ENCODE measurements at places on chromosomes 1 and 21. TPM values are rescaled to one million over a fixed set of nuclear protein-coding genes. Genes with fewer than 3 reads are reported as not detected.

Gene DISC1
- 3.4 TPM for total RNA-seq

Gene TOR3A
- 41.1 TPM for total RNA-seq

Gene TINAGL1
- 116 TPM for total RNA-seq

Gene S100A14
- 565 TPM for total RNA-seq

Gene CAPN2
- 197 TPM for total RNA-seq

Gene HES4
- total RNA-seq, result 30.5 TPM

Gene RNF207
- total RNA-seq, result 18.4 TPM

Gene CFHR3
- total RNA-seq, result 0.15 TPM

Gene GGPS1
- 38.9 TPM for total RNA-seq

Gene LIX1L
- total RNA-seq, result 8.6 TPM

Gene GBP6
- not detected for total RNA-seq

Gene RGS8
- total RNA-seq, result not detected

- no peak for DNase-seq
Measured at GRCh38 chr1:54585181-54586066, 37.4 kb downstream of the ACOT11 start.

DNA sequence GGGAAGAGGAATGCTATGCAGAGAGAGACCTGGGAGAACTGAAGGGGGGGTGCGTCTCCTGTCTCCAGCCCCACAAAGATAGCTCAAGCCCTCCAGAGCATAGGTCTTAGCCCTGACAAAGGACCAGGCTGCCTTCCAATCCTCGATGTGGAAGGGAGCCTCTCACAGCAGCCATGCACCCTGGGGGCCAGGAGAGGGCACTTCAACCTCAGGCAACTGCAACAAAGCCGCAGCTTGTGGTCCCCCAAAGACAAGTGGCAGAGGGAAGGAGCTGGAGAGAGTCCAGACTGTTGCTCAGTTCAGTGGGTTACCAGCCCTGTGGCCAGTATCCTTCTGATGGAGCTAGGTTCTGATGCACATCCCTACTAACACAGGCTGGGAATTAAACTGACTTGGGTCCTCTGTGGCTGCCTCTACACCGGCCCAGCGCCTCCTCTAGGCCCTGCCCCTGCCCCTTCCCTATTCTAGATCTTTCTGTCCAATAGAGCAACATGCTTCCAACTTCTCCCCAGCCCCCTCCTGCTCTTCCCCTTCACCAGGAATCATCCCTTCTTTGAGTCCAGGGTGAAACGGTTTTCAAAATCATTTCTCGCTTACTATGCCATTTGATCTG lies 100.7 kb upstream of the SPATA6 start:
- peak; percentile 17 for DNase-seq

- no peak for DNase-seq
Measured at GRCh38 chr1:21823980-21824702, 12.1 kb downstream of the LDLRAD2 start.

DNA sequence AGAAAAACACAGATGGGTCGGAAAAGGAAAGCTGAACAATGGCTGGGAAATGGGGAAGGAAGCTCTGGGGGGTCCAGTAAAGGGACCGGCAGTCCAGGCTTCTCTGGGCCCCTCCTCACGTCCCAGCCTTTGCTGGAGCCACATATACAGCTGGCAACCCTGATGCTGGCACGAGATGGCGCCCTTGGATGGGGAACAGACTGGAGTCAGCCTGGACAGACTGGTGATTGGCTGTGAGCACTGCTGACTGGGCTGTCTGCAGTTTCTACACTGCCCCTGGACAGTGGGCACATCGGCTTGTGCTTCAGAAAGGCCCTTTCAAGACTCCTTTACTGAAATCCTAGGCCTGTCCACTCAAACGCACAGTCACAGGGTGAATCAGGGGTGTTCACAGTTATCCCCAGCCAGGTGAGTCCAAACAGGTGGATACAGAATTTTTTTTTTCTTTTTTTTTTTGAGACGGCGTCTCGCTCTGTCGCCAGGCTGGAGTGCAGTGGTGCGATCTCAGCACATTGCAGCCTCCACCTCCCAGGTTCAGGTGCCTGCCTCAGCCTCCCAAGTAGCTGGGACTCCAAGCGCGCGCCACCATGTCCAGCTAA lies 31.1 kb upstream of the ZBTB40 start:
- DNase-seq, result peak; percentile 80

DNA sequence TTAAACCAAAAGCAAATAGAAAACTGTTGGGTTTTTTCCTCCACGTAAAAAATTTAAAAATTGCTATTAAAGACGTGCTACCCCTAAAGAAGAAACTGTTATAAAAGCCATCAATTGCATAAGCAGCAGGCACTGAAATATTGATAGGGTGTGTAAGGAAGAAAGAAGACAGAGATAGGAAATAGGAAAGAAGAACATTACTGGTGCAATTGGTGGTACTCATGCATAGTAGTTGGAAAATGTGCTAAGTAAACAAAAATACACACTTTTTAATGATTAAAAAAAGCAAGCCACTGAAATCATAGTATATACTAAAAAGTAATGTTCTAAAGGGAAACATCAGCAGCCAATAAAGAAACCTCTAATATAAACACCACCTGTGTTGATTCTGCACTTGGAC lies 52.8 kb upstream of the ANGPTL3 start:
- no peak for DNase-seq

DNA sequence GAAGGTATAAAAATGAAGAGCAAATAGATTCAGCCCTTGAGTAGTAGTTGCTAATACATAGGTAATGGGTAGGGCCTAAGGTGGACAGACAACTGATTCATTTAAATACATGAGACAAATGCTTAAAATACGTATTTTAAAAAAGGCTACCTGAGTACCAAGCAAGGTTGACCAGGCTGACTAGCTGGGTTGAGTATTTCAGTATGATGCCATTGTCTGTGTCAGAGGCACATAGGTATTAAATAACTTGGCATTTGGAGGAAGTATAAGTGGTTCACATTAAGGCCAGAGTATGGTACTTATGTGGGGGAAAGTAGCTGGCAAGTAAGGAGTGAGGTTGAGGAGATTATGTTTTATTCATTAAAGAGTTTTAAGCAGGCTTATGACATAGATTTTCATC lies 19.4 kb downstream of the NEK7 start:
- no peak for DNase-seq

DNA sequence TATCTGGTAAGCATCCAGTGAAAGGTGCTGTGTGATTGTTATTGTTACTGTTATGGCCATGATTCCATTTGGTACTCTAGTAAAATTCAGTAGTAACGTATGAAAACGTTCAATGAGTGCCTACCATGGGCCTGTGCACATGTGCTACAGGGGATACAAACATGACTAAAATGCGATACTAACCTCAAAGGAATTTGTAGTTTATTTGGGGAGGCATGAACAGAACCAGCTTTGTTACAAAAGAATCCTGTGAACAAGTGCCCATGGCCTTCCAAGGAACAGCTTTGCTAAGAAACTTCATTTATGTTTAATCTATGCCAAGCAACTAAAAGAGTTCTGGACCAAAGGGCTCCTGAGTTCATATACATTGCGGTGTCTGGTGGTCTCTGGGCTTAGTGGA lies 28.7 kb downstream of the PTGFR start:
- DNase-seq, result no peak

GRCh38 chr1:171433451-171433850 lies 51.9 kb upstream of the PRRC2C start:
- DNase-seq, result no peak

DNA sequence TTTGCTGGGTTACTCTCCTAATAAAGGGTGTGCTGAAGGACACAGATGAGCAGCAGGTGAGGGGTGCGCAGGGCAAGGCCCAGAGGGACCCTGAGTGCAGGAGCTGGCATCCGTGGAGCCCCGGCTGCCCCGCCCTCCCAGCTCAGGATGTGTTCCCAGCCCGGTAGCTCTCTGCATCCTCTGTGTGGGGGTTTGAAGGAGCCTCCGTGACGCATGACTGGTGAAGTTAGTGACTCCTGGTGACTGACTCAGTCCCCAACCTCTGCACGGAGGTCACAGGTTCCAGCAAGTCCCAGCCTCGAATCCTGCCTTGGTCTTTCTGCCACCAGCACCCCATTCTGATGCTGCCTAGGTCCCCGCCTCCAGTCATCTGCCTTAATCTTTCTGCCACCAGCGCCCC lies 21.6 kb upstream of the TSPEAR start:
- no peak for DNase-seq

GRCh38 chr1:69494221-69494620 lies 73.5 kb upstream of the LRRC7 start:
- no peak for DNase-seq

GRCh38 chr1:229271448-229272159 lies 693 bp downstream of the RAB4A start:
- peak; percentile 49 for DNase-seq

DNA sequence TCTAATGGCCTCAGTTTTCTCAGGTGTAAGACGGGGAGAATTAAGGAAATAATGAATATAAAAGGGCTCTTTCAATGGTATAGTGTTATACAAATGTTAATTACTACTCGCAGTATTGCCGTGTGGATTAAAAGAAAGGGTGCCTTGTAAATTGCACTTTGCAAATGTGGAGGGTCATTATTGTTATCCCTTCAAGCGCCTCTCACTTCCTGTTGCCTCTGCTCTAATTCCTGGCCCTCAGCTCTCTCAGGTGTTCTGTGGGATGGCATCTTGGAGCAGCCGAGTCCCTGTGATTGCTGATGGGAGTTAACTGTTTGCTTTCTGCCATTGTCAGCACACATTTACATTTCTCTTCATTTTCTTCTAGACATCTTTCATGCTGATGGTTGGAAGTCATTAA lies 7.1 kb upstream of the S100A11 start:
- no peak for DNase-seq

- no peak for DNase-seq
Measured at GRCh38 chr1:84000196-84000885, 1.4 kb upstream of the TTLL7 start.

- DNase-seq, result no peak
Measured at GRCh38 chr1:244664353-244664752, 11.4 kb downstream of the DESI2 start.

DNA sequence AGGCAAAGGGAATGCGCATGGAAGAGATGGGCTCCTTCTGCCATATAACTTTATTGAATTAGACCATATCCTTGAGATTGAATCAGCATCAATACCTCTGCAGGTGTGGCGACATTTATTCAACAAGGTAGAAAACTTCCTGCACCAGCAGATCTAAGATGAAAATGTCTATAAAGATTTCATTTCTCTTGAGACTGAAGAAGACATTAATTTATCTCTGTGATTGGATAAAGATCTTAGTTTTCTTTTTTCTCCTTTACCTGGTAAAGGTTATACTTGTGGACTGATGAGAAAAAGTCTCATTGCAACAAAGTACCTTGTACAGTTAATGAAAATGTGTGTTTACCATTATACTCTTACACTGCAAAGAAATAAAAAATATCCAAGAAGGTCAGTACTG lies at the start of gene OR2T8:
Gene OR2T8, plus strand, starts transcription at position 301 of the 400 bp plus-strand sequence. CDS start 766 bp downstream, outside the sequence.
- DNase-seq, result no peak

DNA sequence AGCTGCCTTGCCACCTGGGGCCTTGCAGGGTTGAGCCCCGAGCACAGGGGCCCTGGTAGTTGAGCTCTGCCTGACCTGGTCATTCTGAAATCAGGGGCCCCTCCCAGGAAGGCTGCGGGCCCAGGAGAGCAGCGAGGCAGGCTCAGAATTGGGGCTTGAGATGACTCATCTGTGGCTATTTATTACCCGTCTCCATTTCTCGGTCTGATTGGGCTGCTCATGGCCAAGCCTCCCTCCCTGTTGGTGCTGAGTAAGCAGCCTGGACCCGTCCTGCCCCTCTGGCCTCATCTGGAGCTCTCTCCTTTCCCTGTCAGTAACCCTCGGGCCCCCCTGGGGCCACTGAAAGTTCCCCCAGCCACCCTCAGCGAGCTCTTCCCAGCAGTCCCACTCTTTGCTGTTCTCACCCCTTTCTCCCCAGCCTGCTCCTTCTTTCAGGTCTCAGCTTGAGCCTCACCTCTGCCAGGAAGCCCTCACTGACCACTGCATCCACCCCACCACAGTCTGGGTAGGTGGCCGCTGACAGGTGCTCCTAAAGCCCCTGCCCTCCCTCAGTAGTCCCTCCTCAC lies 11.0 kb upstream of the TNFRSF8 start:
- DNase-seq, result peak; percentile 29

DNA sequence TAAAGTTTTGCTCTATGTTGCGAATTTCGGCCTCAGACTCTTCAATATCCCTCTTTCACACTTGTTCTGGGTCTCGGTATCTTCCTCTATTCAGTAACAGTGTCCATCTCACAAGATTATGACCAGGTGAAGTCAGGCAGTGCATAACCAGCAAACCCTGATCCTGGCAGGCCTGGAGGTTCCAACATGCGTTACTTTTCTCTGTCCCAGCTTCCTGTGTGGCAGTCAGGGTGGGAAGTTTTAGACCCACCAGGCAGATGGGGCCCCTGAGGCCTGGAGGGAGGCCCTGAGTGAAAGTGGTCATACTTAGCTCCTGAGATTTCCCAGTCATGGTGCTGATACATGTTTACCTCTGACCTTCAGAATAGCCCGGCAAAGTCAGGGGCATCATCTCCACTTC lies 5.1 kb downstream of the TMEM61 start:
- no peak for DNase-seq

- no peak for DNase-seq
Measured at GRCh38 chr1:87305762-87306161, 22.9 kb upstream of the LMO4 start.

DNA sequence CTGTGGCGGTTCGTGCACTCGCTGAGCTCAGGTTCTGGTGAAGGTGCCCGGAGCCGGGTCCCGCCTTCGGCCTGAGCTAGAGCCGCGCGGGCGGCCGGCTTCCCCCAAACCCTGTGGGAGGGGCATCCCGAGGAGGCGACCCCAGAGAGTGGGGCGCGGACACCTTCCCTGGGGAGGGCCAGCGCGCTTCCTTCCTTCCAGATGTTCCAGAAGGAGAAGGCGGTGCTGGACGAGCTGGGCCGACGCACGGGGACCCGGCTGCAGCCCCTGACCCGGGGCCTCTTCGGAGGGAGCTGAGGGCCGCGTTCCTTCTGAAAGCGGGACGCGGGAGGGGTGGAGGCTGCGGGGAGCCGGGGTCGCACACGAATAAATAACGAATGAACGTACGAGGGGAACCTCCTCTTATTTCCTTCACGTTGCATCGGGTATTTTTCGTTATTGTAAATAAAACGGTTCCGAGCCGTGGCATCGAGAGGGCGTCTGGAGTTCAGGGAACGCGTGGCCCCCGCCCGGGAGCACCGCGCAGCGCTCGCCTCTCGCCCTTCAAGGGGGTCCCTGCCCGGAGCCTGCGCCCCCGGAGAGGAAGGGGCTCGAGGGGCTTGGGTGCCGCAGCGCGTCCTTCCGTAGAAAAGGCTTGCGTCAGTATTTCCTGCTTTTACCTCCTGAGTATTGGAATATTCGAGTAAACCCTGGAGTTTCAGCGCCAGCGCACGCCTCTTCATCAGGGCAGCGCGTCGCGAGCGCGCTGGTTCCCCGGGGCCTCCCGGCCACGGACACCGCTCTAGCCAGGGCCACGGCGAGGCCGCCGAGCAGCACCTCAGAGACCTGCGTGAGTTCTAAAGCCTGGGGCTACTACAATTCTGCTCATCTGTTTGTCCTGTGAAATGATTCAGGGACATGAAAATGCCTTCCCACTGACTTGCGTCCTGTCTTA lies 11.5 kb downstream of the YBEY start:
- DNase-seq, result peak; percentile 34

DNA sequence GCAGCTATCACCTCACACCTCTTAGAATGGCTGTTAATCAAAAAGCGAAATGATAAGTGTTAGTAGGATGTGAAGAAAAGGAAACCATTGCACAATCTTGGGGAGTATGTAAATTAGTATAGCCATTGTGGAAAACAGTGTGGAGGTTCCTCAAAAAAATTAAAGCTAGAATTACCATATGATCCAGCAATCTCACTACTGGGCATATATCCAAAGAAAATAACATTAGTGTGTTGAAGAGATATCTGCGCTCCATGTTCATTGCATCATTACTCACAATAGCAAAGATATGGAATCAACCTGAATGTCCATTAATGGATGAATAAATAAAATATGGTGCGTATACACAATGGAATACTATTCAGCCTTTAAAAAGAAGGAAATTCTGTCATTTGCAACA lies 68.9 kb downstream of the SNRPE start:
- no peak for DNase-seq

GRCh38 chr21:44093761-44094160 lies 13.4 kb upstream of the PWP2 start:
- peak; percentile 82 for DNase-seq
